Tibial artery (tissue), 4 donors: ENCODE measurements at places on chromosomes 4 and X.

DNA sequence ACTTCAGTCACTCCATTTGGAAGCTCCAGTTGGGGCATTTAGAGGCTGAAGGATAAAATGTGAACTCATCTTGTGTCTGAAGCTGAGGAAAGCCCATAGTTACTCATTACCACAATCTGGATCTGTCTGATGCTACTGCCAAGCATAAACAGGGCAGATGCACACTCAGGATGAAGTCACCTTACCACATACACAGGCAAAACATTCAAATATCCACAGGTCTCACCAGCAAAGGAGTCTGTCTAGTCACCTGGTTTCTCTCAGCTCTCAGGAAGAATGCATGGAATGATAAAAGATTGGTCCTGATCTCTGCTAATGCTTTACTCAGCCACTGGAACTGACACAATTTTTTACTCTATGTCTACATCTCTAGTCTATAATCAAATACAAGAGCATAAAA is 13.0 kb upstream of the ODAPH start:
- DNase-seq = no peak

DNA sequence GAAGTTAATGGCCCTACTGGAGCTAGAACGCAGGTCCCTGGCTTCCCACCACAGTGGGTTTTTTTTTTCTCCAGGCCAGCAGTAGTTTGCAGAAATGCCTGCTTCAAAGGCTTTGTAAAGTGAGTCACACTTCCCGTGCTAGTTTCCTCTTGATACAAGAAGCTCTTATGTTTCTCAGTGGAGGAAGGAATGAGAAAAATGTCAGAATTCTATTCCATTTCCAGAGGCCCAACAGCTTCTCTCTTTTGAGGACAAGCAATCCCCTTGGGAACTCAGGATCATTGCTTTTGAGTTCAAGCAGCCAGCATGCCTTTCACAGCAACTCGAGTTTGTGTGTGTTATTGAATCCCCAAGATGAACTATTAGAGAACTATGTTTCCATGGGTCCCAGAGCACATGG is 134.3 kb downstream of the GUCY2F start:
- DNase-seq = no peak

GRCh38 chrX:39633293-39633692 is 464.5 kb downstream of the BCOR start:
- DNase-seq = no peak

- no peak for DNase-seq
Measured at GRCh38 chr4:25993395-25994185, 79.6 kb downstream of the SMIM20 start.

DNA sequence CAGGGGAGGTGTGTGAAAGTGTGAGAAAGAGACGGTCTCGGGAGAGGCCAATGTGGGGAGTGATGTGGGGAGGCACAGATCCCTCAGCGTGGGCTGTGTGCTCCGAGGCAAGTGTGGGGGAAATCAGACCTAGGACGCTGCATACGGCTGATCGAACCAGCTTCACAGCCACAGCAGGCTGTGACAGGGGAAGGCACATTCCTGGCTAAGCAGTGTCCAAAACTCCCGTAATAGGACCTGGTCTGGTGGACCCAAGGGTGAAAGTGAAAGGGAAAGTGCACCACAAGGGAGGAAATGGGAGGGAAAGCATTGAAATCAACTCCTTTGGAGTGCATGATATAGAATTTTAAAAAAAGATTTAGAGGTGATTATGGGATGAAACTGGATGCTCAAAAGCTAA is 10.9 kb upstream of the RHOXF2 start:
- no peak for DNase-seq

- no peak for DNase-seq
Measured at GRCh38 chr4:55027596-55027995, 97.8 kb downstream of the KDR start.
